ENCODE measurements at places on chromosomes 1 and 21.

GRCh38 chr1:88079036-88079435, 605.0 kb upstream of the PKN2 start:
- peak; percentile 18 for DNase-seq

GRCh38 chr21:35441868-35442582, 392.9 kb upstream of the RUNX1 start:
- DNase-seq: peak; percentile 13

GRCh38 chr1:98018074-98018473, 97.2 kb upstream of the DPYD start:
- no peak for DNase-seq

DNA sequence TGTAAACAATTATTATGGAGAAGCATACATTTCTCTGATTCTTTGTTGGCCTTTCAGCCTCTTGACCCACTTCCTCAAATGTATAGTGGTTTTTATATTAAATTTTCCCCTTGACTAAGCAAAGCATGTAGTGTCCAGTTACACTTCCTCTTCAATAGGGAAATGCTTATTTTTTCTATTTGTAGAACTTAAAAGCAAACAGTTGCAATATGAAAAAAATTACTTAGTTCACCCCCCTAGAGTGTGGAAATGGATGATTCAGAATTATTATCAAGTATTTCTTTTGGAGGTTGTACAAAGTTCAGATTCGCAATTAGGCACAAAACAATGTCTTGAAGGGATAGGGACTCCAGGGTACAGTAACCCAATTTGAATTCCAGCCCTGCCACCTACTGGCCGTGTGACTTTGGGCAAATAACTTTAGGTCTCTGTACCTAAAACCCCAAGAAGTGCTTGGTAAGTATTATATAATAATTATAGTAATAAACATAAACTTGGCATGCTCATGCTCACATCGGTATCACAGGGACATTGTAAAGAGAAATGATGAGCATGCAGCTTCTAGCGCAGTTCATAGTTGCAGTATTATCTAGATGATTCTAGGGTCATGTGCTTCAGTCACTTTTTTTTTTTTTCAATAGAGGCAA, 28.6 kb upstream of the IFNGR2 start:
- peak; percentile 53 for DNase-seq

- no peak for DNase-seq
These were observed 63.7 kb downstream of the PTGS2 start for GRCh38 chr1:186616511-186616910.

- no peak for DNase-seq
These were observed 174.7 kb upstream of the PKN2 start for GRCh38 chr1:88509379-88509778.

All from ELR (cell line).